ENCODE measurements at places on chromosomes 7 and 10. TPM values are rescaled to one million over a fixed set of nuclear protein-coding genes. Genes with fewer than 3 reads are reported as not detected.
A peak's percentile ranks its signal among the peaks of the same experiment; 100 is the strongest.

The NOC3L gene
- total RNA-seq: 5.5 TPM

The FAM13C gene
- total RNA-seq: 1.3 TPM

The FAM237B gene
- not detected for total RNA-seq

GRCh38 chr10:122515588-122516231 lies 44.8 kb upstream of the DMBT1 start:
- no peak for DNase-seq

DNA sequence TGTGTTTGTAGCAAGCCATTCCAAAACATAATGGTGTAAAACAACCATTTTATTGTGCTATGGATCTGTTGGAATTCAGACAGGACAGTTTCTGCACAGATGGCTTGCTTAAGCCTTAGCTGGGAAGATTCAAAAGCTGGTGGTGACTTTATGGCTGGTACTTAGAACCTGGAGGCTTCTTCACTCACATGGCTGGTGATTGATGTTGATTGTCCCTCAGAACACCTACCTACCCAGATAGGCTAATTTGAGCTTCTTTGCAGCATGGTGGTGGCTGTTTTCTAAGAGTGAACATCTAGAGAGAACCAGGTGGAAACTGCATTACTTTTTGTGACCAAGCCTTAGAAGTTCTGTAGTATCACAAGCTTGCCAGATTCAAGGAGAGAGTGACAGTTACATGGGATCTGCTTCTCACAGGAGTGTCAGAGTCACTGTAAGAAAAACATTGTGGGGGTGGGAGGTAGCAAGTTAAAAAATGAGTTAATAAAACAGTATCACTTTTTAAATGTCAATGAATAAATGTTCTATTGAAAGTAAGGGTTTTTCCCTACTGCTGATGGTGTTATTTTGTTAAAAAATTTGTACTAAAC lies 7.1 kb downstream of the R3HCC1L start:
- no peak for DNase-seq

DNA sequence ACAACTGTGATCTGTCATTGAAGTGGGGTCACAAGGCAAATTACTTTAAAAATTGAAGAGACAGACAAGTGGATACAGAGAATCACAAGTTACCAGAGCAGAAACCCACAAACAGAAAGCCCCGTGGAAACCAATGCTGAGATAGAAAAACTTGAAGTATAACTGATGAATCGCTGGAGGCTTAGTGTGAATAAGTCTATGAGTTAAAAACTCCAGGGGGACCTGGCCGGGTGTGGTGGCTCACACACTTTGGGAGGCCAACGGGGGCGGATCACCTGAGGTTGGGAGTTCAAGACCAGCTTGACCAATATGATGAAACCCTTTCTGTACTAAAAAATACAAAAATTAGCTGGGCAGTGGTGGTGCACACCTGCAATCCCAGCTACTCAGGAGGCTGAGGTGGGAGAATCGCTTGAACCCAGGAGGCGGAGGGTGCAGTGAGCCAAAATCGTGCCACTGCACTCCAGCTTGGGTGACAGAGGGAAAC lies 69.7 kb upstream of the ZNRF2 start:
- no peak for DNase-seq

- DNase-seq: no peak
These were observed 130.1 kb downstream of the MALRD1 start for GRCh38 chr10:19178675-19179074.

- peak; percentile 88 for DNase-seq
These were observed 37.2 kb upstream of the ZNF107 start for GRCh38 chr7:64628721-64629120.

DNA sequence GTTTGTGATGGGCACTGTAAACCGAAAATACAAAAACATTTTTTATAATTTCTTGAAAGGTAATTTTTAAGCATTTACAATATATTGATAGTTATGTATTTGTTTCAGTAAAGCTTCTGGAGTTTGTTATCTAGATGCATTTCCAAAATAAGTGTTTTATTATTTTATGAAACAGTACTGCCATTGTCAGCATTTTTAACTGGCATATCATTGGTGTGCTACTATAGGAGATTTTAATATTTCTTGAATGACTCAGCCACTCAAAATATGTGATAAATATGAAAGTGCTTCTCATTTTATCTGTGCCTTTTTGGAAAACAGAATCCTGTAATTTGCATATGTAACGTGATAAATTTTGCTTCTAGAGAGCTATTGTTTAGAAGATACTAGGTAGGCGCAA lies 97.9 kb downstream of the ANKIB1 start:
- no peak for DNase-seq

DNA sequence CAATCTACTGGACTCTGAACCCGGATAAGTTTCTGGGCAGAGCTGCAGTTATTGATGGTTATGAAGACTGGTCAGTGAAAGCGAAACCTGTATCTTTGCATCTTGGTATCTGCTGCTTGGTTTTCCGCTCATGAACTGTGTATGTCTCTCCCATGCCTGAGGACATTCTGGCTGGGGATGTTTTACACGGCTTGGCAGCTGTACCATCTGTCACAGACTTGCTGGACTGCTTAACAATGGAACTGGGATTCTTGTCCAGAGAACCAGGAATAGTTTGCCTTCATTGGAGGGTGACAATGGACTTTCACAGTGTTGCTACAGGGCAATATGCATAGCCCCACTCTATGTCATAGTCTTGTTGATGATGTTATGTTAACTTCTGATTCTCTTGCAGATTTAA lies 119.9 kb upstream of the TMEM106B start:
- DNase-seq: no peak
